ENCODE measurements at places on chromosomes 2 and 18.

DNA sequence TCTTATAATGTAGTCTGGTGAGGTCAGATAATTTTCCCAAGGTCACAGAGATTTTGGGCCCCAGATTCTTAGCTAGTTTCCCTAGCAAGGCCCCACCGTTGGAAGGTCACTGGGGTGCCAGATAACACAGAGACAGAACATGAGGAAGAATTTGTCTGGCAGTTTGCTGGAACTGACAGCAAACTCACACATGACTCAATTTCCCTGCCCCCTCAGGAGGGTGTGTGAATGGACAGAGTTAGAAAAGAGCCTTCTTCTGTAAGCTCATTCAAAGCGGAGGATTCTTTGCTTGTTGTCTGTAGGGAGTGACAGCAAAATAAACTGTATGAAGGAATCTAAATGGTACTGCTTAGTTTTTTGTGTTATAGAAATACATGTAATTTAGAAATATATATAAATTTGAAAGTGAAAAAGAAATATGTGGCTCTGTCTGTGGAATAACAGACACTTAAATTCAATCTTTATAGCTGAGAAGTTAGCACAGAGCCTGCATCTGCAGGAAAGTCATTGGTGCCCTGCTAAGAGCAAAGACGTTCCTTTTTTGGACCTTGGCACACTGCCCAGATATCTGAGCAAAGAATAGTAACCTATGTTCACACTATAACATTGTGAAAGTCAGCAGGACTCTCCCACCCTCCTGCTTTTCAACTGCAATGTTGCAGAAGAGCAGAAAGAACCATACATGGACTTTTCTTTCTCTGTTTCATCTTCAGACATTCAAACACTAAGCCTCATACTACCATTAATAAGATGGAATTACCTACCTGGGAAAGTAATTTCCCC lies 2.1 kb downstream of the MDH1 start:
- DNase-seq: no peak

DNA sequence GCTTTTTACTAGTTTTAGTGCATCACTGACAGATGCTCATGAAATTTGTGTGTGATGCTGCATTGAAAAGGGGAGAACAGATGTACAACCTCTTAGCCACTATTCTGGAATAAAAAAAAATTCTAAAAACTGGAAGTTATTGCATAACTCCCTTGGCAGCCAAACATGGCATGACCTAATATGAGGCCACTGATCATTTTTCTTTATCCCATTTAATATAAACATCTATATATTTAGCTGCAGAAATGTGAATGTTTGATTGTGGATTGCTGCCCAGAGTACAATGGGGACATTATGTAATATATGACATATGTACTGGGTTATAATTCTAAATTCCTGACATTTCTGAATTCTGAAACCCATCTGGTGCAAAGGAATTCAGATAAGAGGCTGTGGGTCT lies 86.5 kb downstream of the CDCA7 start:
- no peak for DNase-seq

- DNase-seq: no peak
Observed at GRCh38 chr2:205931388-205931787, 154.6 kb downstream of the INO80D start.

- DNase-seq: peak; percentile 49
Observed at GRCh38 chr2:200258881-200259576, 47.5 kb upstream of the SPATS2L start.

- DNase-seq: peak; percentile 91
Observed at GRCh38 chr2:120846406-120847095, 110.9 kb downstream of the GLI2 start.

GRCh38 chr18:23209796-23210195 lies 74.5 kb downstream of the CABLES1 start:
- DNase-seq: no peak

GRCh38 chr2:226031647-226032501 lies 632.4 kb downstream of the NYAP2 start:
- no peak for DNase-seq

GRCh38 chr18:2573408-2573807 lies 2.1 kb downstream of the NDC80 start:
- no peak for DNase-seq

DNA sequence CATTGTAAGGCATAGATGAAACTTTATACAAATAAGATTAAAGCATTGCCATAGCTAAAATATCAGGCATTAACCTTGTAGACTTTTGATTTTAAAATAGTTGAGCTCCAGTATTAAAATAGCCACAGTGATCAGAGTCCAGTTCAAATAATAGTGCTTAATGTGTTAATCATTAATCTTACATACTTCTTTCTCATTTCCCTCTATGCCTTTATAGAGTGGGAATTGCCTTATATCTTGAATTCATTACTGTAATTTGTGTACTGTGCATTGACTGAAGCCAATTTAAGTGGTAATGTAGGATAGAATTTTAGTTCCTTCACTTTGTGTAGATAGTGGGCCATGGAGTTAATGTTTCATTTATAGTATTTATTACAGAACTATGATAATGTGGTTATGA lies 549.2 kb upstream of the VWC2L start:
- no peak for DNase-seq

DNA sequence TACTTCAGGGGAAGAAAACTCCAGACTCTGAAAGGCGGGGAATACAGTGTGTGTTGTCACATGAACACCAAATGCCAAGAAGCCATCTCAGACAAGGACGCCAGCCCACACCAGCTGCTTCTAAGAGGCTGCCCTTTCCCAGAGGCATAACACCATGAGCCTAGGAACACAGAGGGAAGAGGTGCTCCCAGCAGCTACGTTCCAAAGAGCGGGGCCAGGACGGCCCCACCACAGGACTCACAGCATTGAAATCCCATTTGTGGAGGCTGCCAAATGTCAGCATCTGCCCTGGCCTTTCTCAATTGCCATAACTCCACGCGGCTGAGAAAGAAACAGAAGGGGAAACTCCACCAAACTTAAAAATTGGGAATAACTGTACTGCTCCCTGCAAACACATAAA lies 20.1 kb upstream of the ID2 start:
- no peak for DNase-seq

DNA sequence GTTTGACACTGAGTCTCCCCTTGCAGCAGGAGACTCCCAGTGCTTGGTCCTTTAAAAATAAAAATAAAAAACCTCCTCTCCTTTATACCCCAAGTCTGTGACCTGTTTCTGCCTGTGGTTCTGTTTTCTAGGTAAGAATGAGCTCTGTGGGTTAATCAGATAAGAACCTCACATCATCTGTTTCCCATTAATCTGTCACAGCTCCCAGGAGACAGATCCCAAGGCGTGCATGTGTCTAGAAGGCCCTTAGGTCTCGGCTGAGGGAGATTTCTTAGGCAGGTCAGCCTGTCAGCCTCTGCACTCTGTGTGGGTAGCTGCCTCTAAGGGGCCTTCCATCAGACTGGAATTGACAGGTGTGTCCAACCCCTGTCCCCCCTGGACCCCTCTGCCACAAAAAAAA lies 80.7 kb downstream of the FHOD3 start:
- DNase-seq: no peak

- no peak for DNase-seq
Observed at GRCh38 chr2:111653103-111653624, 230.8 kb downstream of the ANAPC1 start.

DNA sequence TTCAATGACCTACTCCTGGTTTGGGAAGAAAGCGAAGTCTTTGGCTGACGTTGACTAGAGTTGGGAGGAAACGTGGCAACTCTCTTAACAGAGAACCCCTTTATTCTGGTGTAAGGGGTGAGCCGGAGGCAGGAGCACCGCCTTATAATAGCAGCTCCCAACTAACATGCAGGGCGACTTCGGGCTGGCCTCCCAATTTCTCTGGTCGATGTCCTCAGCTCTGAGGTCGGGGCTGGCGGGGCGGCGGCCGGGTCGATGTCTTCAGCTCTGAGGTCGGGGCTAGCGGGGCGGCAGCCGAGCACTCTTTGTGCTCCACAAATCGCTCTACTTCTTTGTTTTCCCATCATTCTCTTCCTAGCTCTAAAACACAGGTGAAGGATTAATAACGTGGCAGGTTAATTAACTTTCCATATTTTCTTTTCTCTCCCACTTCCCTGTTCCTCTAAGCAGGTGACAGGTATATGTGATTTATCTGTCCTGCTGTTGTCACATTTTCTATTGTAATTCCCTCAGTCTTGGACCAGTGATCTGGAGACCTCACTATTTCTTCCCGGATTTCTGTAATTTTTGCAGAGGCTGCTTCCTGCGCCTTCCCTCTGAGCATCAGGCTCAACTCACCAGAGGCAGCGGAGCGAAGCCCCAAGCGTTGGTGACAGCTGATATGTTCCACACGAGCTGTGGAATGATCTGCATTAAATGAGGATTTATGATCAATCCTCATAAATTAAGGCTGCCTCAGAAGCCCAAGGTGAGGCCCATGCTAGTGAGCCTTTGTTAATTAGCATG lies 64.3 kb downstream of the ACKR3 start:
- DNase-seq: no peak

DNA sequence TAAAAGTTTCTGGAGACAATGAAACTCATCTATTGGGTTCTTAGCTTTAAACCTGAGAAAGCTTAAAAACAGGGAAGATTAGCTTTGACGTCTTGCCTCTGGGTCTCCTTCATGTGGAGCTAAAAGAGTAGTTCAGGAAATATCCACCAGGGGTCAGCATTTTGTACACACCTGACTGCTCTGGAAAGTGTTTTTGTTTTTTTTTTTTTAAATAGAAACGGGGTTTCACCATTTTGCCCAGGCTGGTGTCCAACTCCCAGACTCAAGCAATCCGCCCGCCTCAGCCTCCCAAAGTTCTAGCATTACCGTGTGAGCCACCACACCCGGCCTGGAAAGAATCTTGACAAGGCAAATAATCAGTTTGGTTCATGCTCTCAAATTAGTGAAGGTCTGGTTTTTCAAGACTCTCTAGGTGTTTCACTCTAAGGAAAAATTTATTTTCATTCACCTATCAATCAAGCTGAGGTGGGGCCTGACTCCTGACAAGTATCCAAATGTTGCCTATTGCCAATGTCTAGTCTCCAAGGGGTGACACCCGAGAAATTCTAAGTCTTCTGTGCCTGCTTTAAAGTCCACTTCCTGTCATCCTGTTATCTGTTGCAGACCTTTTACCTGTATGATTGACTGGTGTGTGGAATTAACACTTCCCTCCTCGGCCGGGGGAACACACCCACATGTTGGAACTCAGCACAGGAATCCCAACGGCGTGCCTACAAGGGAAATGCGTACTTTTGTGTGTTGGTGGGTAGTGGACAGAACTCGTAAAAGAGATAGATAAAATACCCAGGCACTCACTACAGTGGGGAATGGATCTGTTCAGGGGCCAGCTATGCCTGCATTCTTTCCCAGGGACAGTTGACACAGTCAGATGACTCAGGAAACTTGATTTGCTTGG lies 11.3 kb downstream of the IL1RN start:
- DNase-seq: peak; percentile 30

GRCh38 chr18:37533647-37534584 lies 31.7 kb downstream of the CELF4 start:
- DNase-seq: no peak

GRCh38 chr2:151052850-151053660 lies 208.6 kb downstream of the RBM43 start:
- no peak for DNase-seq

- DNase-seq: no peak
Observed at GRCh38 chr2:161552015-161552414, 72.2 kb upstream of the SLC4A10 start.

GRCh38 chr18:28559511-28559910 lies 382.6 kb upstream of the CDH2 start:
- no peak for DNase-seq

DNA sequence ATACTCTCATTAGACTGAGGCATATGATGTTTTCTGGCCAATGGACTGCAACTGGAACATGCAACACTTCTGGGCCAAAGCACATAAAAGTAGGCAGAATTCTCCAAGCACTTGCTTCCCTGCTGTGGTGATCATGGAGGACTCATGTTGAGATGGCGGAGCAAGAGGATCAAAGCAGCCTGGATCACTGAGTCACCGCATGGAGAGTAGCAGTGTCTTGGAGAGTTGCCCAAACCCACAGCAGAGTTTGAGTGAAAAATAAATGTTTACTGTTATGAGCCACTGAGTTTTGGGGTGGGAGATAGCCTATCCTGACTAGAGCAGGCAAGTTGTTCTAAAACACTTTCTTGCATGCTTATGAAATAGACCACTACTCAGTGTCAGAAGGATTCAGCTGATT lies 359.5 kb downstream of the ZNF521 start:
- DNase-seq: peak; percentile 99

DNA sequence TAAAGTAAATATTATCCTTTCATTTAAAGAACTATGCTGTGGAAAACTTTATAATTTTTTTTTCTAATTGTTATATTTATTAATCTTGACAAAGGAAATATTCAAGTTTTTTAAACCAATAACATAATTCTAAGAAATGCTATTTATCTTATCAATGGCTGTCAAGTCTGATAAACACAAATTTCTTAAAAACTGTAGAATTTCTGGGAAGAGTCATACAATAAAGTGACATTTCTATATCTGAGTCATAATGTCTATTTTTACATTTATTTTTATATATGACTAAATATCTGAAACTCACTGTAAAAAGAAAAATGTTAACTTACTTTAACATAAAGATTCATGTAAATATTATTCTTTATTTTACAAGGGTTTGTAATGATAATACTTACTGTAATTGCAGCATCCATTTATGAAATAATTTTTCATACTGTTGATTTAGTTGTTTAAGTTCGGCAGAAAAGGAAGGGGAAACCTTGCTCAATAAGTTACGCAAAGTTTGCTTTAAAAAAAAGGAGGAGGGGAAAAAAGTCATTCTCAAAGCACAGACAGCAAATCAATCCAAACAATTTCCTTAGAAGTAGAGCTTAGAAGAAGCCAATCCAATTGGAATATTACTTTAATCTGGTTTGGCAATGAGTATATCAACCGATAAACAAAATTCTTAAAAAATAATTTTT lies 32.4 kb downstream of the ORC2 start:
- no peak for DNase-seq

GRCh38 chr2:216914491-216914890 lies 54.6 kb upstream of the TNP1 start:
- no peak for DNase-seq

GRCh38 chr2:195330513-195330956 lies 326.5 kb upstream of the SLC39A10 start:
- no peak for DNase-seq

DNA sequence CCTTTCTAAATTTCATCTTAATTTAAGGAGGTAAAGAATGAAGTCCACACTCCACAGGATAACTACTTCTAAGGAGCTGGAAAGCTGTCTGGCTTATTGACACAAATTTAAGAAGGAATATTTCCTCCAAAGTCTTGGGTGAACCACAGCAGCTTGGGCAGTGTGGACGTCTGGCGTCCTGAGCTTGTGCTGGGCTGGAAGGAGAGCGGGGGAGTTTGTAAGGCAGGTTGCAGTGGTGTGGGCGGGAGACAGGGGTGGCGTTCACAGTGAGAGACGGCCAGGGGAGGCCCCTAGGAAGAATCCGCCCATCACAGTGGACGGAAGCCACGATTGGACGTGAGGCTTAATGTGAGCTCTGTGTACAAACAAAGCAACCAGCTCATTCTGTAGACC lies 25.7 kb downstream of the ADI1 start:
- DNase-seq: no peak
